Right renal pelvis (tissue), 4 donors: ENCODE measurements at places on chromosomes 2 and 18. TPM values are rescaled to one million over a fixed set of nuclear protein-coding genes. Genes with fewer than 3 reads are reported as not detected.

Gene DYNAP
- not detected for polyA plus RNA-seq

GRCh38 chr2:144456680-144457079, 63.2 kb downstream of the ZEB2 start:
- no peak for DNase-seq

DNA sequence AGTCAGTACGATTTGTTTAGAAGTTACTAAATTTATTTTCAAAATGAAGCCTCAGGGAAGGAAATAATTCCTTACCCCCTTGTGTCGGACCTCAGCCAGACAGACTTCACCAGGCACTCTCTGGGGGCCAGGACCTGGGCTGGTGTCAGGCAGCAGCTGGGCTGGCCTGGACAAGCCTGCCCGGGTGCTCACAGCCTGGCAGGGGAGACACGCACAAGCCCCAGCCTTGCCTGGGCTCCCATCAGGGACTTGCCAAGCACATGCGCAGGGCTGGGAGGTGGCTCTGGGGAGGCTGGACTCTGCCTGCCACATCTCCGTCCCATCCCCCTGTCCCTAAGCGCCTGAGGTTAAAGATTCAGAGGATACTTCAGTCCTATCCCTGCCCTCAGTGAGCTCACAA, 56.8 kb upstream of the HS6ST1 start:
- DNase-seq, result no peak

DNA sequence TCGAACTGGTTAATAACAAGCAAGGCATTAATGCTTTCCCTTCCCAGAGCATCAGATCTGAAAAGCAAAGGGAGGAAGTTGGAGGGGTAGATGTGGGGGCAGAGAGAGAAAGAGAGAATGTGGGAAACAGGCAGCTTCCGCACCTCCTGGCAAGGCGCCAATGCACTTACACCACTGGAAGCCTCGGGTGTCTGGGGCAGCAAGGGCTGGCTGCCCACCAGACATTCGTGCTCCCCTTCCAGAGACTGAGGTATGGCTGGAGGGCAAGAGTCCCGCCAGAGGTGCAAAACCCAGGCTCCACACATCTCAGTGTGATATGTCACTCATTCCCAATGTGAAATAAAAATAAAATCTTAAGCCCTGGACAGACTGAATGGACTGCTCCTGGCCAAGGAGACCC, 46.4 kb downstream of the TEX51 start:
- DNase-seq, result no peak

Gene FAM98A
- polyA plus RNA-seq, result 54.1 TPM

- no peak for DNase-seq
Measured at GRCh38 chr18:13394801-13395200, 176.2 kb downstream of the LDLRAD4 start.

DNA sequence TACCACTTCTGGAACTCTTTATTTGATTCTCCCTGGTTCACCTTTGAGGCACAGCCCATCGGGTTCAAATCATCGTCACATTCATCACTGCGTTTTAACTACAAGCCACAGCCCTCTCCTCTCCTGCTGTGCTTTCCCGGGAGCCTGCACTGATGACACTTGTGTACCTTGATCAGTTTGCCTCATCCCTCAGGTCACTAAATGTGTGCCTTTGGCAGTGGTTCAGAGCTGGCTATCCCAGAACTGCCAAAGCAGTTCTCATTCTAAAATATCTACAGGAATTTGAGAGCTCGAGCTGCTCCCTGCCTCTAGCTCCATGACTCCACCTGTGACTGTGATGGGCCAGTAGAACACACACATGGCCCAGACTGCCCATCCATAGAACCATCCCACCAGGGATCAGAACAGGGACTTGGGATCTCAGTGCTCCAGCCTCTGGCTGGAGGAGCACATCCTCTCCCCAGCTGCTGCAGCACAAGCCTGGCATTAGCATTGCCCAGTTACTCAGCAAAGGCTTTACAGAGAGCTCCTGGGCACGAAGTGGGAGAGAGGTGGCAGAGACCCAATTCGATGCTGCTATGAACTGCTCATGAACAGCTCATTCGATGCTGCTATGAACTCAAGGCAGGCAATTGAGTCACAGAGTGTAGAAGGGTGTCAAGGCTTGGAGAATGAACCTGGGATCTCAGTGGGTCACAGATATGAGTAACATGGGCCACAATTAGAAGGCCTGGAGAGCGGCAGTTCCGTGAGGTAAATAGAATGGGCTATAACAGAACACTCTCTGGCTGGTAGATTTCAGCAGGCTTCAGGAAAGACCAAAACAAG, 41.9 kb downstream of the EVA1A start:
- no peak for DNase-seq

Gene TMEM247
- polyA plus RNA-seq, result not detected

Gene ST6GAL2
- polyA plus RNA-seq, result 17.9 TPM

Gene RDH14
- polyA plus RNA-seq, result 42.7 TPM

Gene TBR1
- polyA plus RNA-seq, result not detected

DNA sequence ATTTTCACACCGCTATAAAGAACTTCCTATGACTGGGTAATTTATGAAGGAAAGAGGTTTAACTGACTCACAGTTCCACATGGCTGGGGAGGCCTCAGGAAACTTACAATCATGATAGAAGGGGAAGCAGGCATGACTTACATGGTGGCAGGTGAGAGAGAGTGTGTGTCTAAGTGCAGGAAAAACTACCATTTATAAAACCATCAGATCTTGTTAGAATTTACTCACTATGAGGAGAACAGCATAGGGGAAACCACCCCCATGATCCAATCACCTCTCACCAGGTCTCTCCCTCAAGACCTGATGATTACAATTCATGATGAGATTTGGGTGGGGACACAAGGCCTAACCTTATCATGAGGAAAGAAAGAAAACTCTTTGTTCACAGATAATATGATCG, 174.6 kb downstream of the SRBD1 start:
- DNase-seq, result no peak

Gene PLEKHH2
- polyA plus RNA-seq, result 30.8 TPM

DNA sequence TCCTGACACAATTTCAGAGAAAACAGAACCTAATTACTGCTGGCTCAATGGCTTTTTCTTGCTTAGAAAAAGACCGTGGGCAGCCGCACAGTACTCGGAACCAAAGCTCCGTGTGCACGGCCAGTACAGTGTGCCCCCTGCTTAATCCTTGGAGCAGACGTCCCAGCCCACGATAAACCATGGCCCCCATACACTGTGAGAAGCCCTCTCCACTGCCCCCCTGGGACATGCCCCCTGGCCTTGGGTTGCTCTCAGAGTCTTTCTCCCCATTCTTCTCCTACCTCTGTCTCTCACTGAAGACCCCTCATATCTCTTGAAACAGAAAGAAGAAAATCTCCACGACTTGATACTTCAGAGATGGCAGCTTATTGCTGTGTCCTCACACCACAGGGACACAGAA, 44.0 kb downstream of the CYP26B1 start:
- DNase-seq, result no peak

GRCh38 chr2:237885931-237886684, 26.7 kb downstream of the RAMP1 start:
- DNase-seq, result no peak

DNA sequence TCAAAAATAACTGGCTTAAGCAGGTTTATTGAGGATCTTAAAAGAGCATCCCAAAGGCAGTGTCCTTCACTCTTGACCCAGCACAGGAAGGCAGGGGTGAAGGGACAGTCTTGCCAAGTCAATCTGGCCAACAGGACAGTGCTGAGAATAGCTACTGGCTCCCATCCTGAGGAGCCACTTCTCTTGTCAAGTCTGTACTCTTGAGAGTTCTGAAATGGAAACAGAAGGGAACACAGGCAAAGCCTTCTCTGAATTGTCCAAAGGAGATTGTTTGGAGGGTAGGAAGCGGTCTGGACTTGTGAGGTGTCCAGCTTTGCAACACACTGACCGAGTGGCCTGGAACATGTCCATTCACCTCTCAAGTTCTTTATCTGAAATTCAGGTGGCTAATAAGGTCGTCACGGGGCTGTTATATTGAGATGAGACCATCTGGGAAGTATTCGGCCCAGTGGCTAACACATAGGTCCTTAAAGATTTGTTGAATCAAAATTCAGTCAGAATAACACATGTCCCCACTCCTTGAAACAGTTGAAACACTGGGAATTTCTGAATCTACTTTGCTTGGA, 99.5 kb upstream of the FHL2 start:
- DNase-seq, result no peak

GRCh38 chr2:67216103-67216502, 181.0 kb upstream of the ETAA1 start:
- DNase-seq, result no peak

GRCh38 chr2:192137451-192137850, 57.3 kb downstream of the TMEFF2 start:
- no peak for DNase-seq

- no peak for DNase-seq
Measured at GRCh38 chr2:137857881-137858280, 106.4 kb upstream of the HNMT start.

Gene CFAP65
- polyA plus RNA-seq, result 0.19 TPM

DNA sequence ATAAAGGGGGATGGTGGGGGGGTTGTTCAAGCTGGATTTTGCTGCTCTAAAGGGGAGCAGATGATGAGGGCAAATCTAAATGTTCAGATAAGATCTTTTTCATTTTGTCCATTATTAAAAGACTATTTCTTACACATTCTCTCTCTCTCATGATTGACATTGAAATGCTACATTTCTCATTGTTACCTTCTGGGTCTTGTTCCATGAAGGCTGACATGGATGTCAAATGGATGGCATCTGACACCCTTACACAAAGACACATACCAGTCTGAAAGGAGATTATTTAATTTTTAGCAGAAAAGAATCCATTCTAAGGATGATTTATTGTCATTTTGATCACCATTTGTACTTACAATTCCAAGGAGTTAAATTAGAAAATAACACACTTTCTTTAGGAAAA, 11.1 kb downstream of the FZD7 start:
- no peak for DNase-seq

Gene LHCGR
- polyA plus RNA-seq, result 0.18 TPM

DNA sequence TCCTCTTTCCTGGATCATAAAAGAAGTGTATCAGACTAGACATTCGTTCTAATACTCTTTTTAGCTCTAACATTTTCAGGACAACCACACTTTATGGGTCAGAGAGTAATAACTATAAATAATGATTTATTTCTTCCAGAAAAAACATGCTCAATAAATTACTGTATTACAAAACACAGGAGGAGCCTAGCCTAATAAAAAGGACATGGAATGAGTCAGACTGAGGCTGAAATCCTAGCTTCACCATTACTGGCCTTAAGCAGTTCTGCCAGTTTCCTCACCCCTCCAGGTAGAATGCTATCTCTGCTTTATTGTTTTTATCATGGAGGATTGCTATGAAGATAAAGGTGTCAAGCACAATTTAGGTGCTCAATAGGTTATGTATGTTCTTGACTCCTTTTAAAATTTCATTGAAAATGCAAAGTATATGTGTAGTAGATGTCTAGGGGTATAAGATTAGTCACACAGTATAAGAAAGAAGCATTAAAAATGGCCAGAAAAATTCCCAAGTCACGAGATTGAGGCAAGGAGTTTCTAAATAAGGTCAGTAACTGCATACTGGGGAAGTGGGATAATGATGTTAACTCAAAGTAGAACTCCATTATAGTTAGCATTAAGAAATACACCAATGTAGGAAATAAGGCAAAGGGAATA, 105.5 kb upstream of the NEUROD1 start:
- no peak for DNase-seq

DNA sequence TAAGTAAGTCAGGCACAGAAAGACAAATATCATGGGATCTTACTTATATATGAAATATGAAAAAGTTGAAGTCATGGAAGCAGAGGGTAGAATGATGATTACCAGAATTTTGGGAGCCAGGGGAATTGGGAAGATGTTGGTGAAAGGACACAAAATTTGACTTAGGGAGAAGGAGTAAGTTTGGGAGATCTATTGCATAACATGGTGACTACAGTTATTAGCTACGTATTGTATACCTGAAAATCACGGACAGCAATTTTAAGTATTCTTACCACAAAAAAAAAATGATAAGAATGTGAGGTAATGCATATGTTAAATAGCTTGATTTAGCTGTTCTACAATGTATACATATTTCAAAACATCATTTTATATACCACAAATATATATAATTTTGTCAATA, 94.2 kb upstream of the COL5A2 start:
- DNase-seq, result no peak

Gene CFAP221
- 30.6 TPM for polyA plus RNA-seq
